ENCODE measurements at places on chromosomes 1 and 21. TPM values are rescaled to one million over a fixed set of nuclear protein-coding genes. Genes with fewer than 3 reads are reported as not detected.

The CFHR3 gene
- total RNA-seq = not detected

The CYP4Z1 gene
- not detected for total RNA-seq

The ADARB1 gene
- total RNA-seq = 54.3 TPM

The APP gene
- total RNA-seq = 811 TPM

The ITLN2 gene
- total RNA-seq = not detected

The CYP2J2 gene
- 0.27 TPM for total RNA-seq

The LRRC38 gene
- total RNA-seq = not detected

The ENTREP3 gene
- 62.7 TPM for total RNA-seq

The CBS gene
- total RNA-seq = 92.9 TPM

The PPM1J gene
- total RNA-seq = 1.7 TPM

The GPR157 gene
- 5.2 TPM for total RNA-seq

The BTBD19 gene
- total RNA-seq = 69.9 TPM

The RORC gene
- not detected for total RNA-seq

The CNKSR1 gene
- total RNA-seq = not detected

The DCDC2B gene
- total RNA-seq = not detected

The FOXO6 gene
- 0.38 TPM for total RNA-seq

The PRDM16 gene
- not detected for total RNA-seq

The TARDBP gene
- total RNA-seq = 183 TPM

The HOOK1 gene
- not detected for total RNA-seq

The CLCA4 gene
- not detected for total RNA-seq

The CELA3A gene
- total RNA-seq = not detected

The CDA gene
- not detected for total RNA-seq

The RNF223 gene
- total RNA-seq = not detected

The MAP3K7CL gene
- total RNA-seq = 10.9 TPM

The FMN2 gene
- total RNA-seq = not detected

The BTBD8 gene
- 1.7 TPM for total RNA-seq

The HSD3B2 gene
- not detected for total RNA-seq

The RHOC gene
- total RNA-seq = 652 TPM

The GABRD gene
- total RNA-seq = not detected

The FCRLB gene
- 0.62 TPM for total RNA-seq

The GPR61 gene
- total RNA-seq = not detected

The S100A3 gene
- total RNA-seq = 0.42 TPM

The MFAP2 gene
- 37.9 TPM for total RNA-seq

The STYXL2 gene
- not detected for total RNA-seq

The LCE2B gene
- not detected for total RNA-seq

The DYNLT5 gene
- total RNA-seq = 12.5 TPM

The CNR2 gene
- not detected for total RNA-seq

The CELA2A gene
- total RNA-seq = not detected

The GCSAML gene
- not detected for total RNA-seq

The TCEA3 gene
- 3.4 TPM for total RNA-seq

The MARK1 gene
- total RNA-seq = 6.0 TPM

The ADCY10 gene
- not detected for total RNA-seq

The KRTAP19-1 gene
- not detected for total RNA-seq

The SYCP1 gene
- not detected for total RNA-seq

The NBPF19 gene
- 7.7 TPM for total RNA-seq

Measured in endothelial cell of umbilical vein (primary cell).